ENCODE measurements at places on chromosomes 5 and 9. TPM values are rescaled to one million over a fixed set of nuclear protein-coding genes. Genes with fewer than 3 reads are reported as not detected.

Gene SEMA5A
- total RNA-seq = 0.75 TPM

GRCh38 chr9:35074141-35074540 is 1.7 kb upstream of the VCP start:
- DNase-seq = no peak
- H3K27me3 ChIP-seq = no peaks in the 10 kb centered on the region
- H3K4me1 ChIP-seq = peaks cover 34% of the 10 kb centered on the region
- peaks cover 4% of the 10 kb centered on the region for H3K36me3 ChIP-seq
- H3K27ac ChIP-seq = no peak overlapping the region

Gene SLC46A2
- total RNA-seq = 0.47 TPM

- no peak overlapping the region for H3K4me3 ChIP-seq
- H3K36me3 ChIP-seq = no peaks in the 10 kb centered on the region
- H3K27ac ChIP-seq = no peak overlapping the region
- peaks cover 17% of the 10 kb centered on the region for H3K27me3 ChIP-seq
Measured at GRCh38 chr9:72790989-72791388, 161.9 kb downstream of the ALDH1A1 start.

DNA sequence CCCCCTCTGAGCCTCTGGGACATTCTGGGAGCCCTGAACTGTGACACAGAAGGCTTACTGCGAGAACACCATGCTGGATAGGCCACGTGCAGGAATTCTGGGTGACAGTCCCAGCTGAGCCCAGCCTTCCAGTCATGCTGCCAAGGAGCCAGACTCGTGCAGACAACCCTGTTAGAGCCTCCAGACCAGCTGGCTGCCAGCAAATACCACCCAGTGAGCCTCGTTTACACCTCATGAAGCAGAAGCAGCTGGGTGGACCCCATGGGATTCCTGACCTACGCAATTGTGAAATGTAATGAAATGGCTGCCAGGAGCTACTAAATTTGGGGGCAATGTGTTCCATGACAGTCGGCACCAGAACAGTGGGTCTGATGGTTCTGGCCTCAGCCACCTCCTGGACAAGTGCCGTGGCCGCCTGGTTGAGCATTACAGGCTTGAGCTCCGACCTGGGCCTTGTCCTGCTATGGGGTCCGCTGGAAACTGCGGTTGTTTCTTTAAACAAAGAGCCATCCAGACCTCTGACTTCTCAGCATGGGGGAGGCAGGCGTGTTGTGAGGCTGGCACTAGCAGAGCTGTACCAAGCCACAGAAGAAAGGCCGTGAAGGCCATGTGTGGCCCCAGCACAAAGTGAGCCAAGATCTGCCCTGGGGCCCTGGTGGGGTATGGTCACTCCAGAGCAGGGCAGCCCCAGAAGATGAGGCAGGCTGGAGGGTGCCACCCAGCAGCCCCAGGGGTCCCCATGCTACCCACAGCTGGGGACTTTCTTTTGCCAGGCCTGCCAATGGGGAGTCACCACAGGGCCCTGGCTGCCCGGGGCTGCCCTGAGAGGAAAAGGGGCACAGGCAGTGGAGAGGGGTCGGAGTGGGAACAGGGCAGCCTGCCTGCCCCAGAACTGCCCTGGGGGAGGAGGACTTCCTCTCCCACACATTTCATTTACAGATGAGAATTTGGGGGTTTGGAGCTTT is 19.3 kb upstream of the RXRA start:
- no peak for DNase-seq
- H3K36me3 ChIP-seq = no peaks in the 10 kb centered on the region
- no peak overlapping the region for H3K27ac ChIP-seq
- no peaks in the 10 kb centered on the region for H3K4me1 ChIP-seq

DNA sequence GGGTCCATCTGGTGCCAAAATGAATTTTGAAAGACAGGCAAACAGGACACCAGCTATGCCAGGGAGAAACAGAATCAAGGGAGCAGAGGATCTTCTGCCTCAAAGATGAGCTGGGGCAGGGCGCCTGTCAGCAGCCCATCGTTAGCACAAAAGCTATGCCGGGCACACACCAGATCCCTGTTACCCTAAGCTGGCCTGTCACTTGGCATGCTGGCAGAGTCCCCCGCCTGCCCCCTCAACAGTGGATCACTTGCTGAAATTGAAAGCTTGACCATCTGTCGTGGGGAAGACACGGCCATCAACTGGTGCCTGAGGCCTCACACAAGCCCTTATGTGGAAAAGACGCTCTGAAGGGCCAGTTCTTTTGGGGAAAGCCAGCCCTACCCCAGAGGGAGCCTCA is 256.4 kb downstream of the EBF1 start:
- H3K36me3 ChIP-seq = no peaks in the 10 kb centered on the region
- no peak overlapping the region for H3K27ac ChIP-seq
- no peaks in the 10 kb centered on the region for H3K4me1 ChIP-seq
- peaks cover 27% of the 10 kb centered on the region for H3K27me3 ChIP-seq
- H3K4me3 ChIP-seq = no peak overlapping the region

Gene PSMD5
- total RNA-seq = 37.2 TPM

DNA sequence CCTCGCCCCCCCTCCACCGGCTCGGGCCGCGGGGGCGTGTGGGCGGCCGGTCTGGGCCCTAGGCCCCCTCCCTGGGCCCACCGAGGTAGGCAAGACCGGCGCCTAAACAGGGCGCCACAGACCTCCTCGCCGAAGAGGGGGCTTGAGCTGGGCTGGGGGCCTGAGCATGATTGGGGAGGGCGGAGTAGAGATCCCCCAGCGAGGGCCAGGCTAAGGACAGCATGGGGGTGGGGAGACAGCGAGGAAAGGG is 108.9 kb downstream of the PSD2 start:
- H3K4me1 ChIP-seq = peaks cover 3% of the 10 kb centered on the region
- peaks cover 38% of the 10 kb centered on the region for H3K27me3 ChIP-seq
- no peak for DNase-seq
- H3K27ac ChIP-seq = no peak overlapping the region

Gene IFNE
- total RNA-seq = not detected

DNA sequence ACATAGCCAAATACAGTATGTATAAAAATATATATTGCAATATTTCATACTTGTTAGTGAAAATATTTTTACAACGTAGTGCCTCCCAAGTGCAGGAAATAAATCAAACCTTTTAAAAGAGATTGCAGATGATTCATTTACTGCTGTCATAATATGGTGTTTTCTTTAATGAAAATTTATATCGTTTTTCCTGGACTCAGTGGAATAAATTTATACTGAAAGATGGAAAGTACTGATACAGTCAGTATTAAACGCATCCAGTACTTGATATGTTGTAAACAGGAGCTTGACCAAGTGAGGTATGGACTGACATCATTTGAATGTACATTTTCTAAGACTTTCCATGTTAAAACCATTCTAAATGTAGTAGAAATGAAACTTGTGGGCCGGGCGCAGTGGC is 143.4 kb upstream of the ZNF608 start:
- H3K4me3 ChIP-seq = no peak overlapping the region
- H3K4me1 ChIP-seq = no peaks in the 10 kb centered on the region
- DNase-seq = no peak
- no peaks in the 10 kb centered on the region for H3K27me3 ChIP-seq
- H3K36me3 ChIP-seq = no peaks in the 10 kb centered on the region

Gene LCN9
- total RNA-seq = not detected

- H3K27me3 ChIP-seq = no peaks in the 10 kb centered on the region
- H3K4me1 ChIP-seq = no peaks in the 10 kb centered on the region
- no peaks in the 10 kb centered on the region for H3K36me3 ChIP-seq
- no peak for DNase-seq
- H3K4me3 ChIP-seq = no peak overlapping the region
Measured at GRCh38 chr5:9534881-9535517, 10.9 kb downstream of the SEMA5A start.

GRCh38 chr5:36904677-36905076 is 28.1 kb downstream of the NIPBL start:
- H3K27me3 ChIP-seq = no peaks in the 10 kb centered on the region
- H3K27ac ChIP-seq = no peak overlapping the region
- H3K4me1 ChIP-seq = peaks cover 37% of the 10 kb centered on the region
- no peak overlapping the region for H3K4me3 ChIP-seq

Gene SLC6A7
- not detected for total RNA-seq

DNA sequence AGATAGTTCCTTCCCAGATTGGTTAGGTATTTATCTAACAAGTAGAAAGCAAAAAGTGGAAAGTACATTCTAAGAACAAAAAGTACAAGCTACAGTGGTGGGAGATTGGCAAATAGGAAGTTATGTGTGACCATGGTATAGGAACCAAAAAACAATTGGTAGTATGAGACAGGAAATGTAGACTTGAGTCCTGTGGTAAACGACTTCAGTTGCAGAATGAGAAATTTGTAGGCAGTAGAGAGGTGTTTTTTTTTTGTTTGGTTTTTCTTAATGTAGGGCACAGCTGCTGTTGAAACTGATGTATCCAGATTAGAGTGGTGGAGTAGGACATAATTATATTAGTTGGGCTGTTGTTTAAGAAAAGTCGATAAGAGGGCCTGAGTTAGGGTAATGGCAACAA is 72.0 kb downstream of the CCNH start:
- DNase-seq = no peak
- H3K36me3 ChIP-seq = peaks cover 9% of the 10 kb centered on the region
- H3K27me3 ChIP-seq = no peaks in the 10 kb centered on the region
- peak overlapping the region; percentile 99 for H3K27ac ChIP-seq
- peaks cover 22% of the 10 kb centered on the region for H3K4me1 ChIP-seq

All from T-helper 17 cell (primary cell).